Transverse colon (tissue), 4 donors: ENCODE measurements at places on chromosomes 13 and 19.

DNA sequence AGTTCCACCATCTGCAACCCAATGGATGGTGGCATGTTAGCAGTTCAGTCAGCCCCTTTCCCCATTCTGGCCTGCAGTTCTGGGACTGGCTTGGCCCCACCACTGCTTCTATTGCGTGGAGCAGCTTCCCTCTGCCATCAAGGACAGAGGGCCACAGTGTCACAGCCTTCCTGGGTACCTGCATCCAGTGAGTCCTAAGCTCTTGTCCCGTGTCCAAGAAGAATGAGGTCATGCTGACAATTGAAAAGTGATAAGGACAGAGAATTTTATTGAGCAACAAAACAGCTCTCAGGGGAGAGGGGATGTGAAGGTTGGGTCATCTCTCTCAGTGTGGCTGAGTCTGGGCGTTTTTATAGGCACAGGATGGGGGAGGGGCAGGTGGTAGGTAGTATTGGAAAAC lies 33.5 kb upstream of the SIN3B start:
- DNase-seq = no peak

GRCh38 chr13:100854006-100854405 lies 179.4 kb upstream of the TMTC4 start:
- no peak for DNase-seq

DNA sequence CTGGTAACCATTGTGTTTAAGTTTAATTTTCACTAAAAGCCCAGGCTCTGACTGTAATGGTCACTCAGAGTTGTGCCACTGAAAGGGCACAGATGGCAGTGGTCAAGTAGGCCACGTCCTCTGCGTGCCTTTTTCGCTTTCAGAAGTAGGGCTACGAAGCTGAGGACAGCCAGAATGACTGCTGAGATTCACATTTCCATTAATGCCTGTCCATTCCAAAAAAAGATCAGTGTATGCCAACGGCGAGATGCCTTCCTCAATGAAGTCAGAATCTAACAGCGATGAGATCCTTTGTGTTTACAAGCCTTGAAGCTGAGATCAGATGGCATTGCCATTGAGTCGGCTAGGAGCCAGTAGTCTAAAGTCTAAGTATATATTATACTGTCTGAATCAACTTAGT lies 311.3 kb downstream of the FGF14 start:
- DNase-seq = no peak

GRCh38 chr19:44866664-44867063 lies 20.6 kb downstream of the NECTIN2 start:
- DNase-seq = no peak
